ENCODE measurements at places on chromosomes 4 and X.

- DNase-seq, result no peak
Measured at GRCh38 chrX:41351923-41352322, 18.0 kb downstream of the DDX3X start.

- no peak for DNase-seq
Measured at GRCh38 chrX:134997646-134998045, 6.9 kb downstream of the SMIM10 start.

DNA sequence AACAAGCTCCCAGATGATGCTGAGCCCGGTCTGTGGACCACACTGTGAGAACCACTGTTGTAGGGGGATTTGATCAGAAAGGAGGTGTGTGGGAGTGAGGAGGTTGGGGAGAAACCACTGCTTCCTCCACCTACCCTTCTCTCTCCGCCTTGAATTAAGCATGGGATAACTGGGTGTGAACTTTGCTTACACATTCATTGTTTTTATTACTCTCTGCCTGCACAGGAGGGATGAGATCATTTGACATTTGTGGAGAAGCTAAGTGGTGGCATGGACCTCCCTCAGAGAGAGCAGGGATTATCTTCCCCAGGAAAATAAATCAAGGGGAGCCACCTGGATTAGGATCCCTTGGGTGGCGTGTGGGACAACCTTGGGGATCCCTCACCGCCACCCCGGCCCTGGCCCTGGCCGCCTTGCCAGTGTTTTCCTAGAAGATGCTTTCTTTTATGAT is 212.1 kb upstream of the ATP6AP2 start:
- DNase-seq, result peak; percentile 4

- DNase-seq, result no peak
Measured at GRCh38 chrX:3142259-3143042, 101.2 kb downstream of the ARSF start.

DNA sequence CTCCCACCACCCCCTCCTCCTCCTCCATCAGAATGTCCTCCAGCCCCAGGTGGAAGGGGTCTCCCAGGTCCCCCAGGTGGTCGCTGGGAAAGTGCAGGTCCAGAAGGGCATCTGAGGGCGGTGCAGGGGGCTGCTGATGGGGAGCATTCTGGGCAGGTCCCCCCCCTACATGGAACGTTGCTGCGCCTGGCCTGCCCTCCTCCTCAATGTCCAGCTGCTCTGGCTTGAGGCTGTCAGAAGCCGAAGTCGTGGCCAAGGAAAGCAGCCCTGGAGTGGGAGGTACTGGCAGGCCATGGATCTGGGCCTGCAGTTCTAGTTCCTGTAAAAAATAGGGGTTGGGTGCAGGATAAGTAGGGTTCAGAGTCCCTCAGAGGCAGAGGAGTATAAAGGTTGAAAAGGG is 12.9 kb downstream of the TFE3 start:
- DNase-seq, result no peak

GRCh38 chrX:36364262-36364661 is 444.7 kb downstream of the CFAP47 start:
- no peak for DNase-seq

- DNase-seq, result no peak
Measured at GRCh38 chrX:12865359-12865758, 1.5 kb upstream of the TLR7 start.

- DNase-seq, result no peak
Measured at GRCh38 chrX:43500246-43500645, 155.9 kb upstream of the MAOA start.

- DNase-seq, result no peak
Measured at GRCh38 chr4:44817930-44818329, 91.6 kb upstream of the GNPDA2 start.

- no peak for DNase-seq
Measured at GRCh38 chr4:140871368-140871767, 115.2 kb upstream of the TBC1D9 start.

DNA sequence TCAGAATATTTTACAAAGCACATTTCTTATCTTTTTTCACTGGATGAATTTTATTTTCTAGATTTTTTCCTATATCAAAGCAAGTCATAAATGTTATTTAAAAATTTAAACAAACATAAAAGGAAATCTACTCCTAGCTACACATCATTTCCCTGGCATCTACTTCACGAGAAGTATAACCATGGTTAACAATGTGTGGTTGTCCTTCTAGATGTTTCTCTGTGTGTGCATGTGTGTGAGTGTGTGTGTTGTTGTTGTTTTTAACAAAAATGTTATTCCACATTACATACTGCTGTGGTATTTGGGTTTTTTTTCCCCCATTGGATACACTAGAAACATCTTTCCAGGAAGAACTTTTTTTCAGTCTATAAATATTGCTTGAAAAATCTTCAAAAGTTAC is 103.1 kb downstream of the CHIC2 start:
- no peak for DNase-seq

DNA sequence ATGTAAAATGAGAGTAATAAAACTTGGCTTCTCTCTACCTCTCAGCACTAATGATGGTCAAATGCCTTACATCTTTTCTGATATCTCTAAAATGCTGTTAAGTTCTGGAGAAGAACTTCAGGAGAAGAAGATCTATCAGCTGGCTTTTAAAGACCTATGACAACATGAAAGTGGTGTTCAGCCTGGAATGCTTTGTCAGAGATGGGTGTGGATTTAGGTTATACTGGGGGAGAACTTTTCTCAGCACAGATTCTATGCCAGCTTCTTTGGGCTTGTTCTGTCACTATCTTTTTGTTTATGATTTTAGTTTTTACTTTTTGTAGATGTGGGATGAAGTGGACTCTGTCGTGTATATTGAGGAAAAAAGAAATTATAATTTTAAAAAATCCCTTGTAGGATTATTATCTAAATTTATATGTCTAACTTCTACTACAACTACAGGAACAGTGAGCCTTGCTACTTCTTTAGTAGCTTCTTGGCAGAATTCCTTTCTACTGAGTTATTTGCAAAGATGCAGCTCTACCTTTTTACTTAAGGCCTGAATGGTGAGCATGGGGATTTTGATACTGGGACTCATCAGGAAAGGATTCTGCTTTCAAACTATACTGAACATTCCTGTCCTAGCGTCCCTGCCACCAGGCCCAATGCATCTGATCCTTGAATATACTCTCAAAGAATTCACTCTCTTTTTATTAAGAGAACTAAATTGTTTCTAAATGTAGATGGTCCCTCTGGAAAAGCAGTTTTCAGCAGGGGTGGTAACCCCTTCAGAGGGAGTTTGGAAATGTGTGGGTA is 19.6 kb downstream of the CYP2U1 start:
- no peak for DNase-seq

GRCh38 chr4:184921456-184921855 is 95.7 kb upstream of the ACSL1 start:
- no peak for DNase-seq

- DNase-seq, result peak; percentile 24
Measured at GRCh38 chr4:156193106-156193505, 239.4 kb upstream of the CTSO start.

GRCh38 chrX:71225009-71225408 is 2.0 kb downstream of the GJB1 start:
- no peak for DNase-seq

All from kidney glomerular epithelial cell (primary cell).